ENCODE measurements at places on chromosomes 3 and 15.

GRCh38 chr3:174413062-174413912 is 445.8 kb upstream of the NAALADL2 start:
- DNase-seq: no peak

- DNase-seq: no peak
These were observed 325.1 kb upstream of the CBLB start for GRCh38 chr3:106193876-106194275.

GRCh38 chr3:113193288-113193687 is 18.1 kb upstream of the BOC start:
- no peak for DNase-seq

DNA sequence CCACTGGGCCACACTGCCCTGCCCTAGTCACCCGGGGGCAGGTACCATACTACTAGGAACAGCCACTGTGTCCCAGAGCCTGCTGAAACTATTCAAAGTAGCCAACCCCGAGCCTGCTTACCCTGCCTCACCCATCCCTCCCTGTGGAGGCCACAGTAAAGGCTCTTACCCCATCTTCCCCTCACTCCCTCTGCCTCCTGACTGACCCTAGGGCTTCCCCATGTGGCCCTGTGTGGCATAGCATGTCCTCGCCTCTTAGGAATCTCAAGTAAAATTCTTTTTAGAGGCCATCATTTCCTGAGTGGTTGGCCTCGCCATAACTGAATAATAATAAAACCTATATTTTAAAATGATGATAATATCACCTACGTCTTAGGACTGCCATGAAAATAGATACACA is 112.2 kb upstream of the SLC6A11 start:
- DNase-seq: peak; percentile 1

GRCh38 chr15:60137711-60138396 is 133.7 kb downstream of the FOXB1 start:
- no peak for DNase-seq

- no peak for DNase-seq
These were observed 45.3 kb upstream of the PLCL2 start for GRCh38 chr3:16839271-16840100.

DNA sequence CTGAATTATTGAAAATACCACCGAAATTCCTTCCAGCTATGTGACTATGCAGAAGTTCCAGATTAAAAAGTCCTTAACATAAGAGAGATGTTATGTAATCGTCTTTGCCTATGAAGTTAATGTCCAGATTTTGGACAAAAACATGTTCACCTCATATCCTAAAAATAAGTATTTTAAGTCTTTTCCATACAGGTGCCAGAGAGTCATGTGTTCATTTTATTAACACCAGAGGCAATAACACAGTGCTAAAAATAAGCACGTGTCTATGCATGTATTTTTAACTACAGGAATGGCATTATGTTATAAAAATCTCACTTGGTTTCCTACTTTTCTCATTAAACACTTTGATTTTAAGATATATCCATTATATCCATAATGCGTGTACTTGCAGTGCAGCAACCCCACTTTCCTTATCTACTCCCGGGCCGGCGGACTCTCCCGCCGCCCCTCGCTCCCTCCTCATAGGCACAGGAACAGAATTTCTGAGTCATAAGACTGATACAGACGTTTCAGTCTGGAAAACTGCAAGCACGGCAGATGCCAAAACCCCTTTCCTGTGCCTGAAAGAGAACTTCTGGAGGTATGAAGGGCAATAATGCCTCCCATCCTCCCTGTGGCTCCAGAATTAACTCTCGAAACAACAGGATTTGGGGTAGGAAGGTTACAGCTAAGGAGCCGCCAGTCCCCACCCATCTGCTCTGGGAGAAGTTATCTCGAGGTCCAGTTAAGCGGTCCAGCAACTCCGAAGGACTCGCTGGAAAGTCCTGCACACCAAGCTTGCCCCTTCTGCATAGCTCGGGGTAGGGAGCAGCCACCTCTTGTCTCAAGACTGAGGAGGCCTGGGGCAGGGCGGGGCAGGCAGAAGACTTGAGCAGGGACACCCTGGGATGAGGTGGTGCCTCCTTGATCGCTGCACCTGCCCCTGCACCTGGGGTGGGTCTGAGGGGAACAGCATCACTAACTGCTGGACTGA is 22.3 kb upstream of the PSTPIP1 start:
- DNase-seq: no peak

GRCh38 chr15:100075229-100075628 is 266.5 kb downstream of the ADAMTS17 start:
- no peak for DNase-seq

DNA sequence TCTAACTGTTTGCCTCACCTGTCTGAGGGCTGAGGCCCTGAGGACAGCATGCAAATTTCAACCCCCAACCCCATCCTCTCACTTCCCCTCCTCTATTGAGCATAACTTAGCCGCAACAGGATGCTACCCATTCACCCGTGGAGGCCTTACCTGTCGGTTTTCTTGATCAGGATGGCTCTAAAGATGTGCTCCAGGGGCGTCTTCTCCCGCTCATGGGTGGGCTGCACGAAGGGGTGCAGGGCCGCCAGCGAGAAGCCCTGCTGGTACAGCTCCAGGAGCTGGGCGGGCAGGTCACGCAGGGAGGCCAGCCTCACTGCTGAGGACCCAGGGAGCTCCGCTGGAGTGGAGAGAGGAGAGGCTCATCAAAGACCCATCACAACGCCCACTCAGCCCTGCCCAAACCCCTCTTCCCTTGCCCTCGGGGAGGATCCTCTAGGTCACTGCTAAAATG is 79.8 kb downstream of the RFTN1 start:
- DNase-seq: no peak

- no peak for DNase-seq
These were observed 354.4 kb downstream of the NTRK3 start for GRCh38 chr15:87901926-87902690.

- DNase-seq: no peak
These were observed 23.5 kb upstream of the SLC4A7 start for GRCh38 chr3:27507515-27508266.

DNA sequence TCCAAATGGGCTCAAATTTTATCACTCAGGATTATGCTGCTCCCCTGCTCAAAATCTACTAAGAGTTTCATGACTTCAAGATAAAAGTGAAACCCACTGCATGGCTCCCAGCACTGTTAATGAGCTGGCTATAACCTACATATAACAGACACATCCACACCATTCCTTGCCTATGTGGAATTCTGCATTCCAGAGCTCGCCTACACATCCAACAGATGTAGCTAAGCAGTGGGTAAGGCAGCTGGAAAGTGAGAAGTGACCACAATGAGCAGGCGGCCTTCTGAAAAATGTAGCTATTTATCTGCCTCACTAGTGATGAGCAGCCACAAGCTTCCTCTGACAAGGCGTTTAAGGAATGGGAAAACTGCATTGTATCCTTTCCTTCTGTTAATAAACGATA is 92.0 kb upstream of the TRIM42 start:
- DNase-seq: no peak

DNA sequence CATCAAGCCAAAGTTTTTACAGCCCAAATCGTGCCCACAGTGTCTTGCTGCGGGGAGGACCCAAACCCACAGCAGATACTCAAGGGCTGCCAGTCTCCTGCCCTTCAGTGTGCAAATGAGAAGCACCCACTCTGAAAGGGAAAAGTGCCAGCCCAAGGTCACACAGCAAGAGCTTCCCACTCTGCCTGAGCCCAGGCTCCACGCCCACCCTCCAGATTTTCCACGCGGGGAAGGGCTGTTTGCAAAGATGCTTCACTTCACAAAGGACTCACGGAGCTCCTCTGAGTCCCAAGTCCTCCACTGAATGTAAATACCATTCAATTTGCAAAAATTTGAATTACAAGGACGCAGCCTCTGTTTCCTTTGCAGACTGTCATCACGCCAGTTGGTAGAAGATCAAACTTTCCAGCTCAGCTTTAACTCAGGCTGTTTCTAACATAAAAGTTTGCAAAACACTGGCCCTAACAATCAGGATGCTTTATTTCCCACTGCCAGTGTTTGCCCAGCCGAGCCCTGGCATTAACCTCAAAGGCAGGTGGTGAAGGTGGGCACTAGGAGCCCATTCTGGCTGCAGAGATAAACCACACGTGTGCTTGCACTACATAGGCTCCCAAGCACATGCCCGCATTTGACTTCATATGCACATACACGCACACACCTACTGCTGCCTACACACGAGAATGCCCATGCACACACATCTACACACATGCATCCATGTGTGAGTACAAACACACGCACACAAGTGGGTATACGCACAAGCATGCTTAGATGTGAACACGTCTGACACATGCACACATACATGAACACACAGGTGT is 7.6 kb downstream of the CACNA2D2 start:
- DNase-seq: no peak

DNA sequence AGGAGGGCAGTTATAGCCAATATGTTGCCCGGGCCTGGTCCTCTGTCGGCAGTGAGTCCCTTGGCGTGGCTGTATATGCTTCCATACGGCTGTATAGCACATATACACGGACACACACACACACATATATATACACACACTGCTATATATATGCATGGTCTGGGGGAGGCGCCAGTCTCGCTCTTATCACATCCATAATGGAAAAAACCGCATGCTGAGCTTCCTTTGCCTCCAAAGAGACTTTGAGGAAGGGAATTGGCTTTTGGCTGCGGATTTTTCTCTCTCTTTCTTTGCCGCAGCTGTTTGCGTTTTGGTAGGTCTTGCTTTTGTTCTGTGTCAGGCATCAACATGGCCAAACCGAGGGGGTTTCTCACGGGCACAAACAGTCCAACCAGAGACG is 11.3 kb upstream of the TMEM115 start:
- DNase-seq: peak; percentile 63

DNA sequence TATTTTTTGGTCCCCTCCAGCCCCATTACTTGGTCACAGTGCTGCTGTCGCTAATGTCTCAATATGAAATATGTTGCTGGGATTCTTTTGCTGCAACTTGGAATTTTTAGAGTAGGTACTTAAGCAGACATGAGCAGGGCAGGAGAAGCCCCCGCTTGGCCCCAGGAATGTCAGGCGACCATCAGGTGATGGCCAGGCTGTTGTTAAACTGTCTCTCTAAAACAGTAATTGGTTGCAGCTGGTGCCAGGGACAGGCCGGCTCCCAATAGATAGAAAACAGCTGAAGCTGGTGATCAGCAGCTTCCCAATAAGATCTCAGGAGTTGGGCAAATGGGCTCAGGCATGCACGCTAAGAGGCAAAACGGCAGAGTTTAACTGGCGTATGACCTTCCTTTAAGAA is 329.9 kb upstream of the TBL1XR1 start:
- DNase-seq: no peak

DNA sequence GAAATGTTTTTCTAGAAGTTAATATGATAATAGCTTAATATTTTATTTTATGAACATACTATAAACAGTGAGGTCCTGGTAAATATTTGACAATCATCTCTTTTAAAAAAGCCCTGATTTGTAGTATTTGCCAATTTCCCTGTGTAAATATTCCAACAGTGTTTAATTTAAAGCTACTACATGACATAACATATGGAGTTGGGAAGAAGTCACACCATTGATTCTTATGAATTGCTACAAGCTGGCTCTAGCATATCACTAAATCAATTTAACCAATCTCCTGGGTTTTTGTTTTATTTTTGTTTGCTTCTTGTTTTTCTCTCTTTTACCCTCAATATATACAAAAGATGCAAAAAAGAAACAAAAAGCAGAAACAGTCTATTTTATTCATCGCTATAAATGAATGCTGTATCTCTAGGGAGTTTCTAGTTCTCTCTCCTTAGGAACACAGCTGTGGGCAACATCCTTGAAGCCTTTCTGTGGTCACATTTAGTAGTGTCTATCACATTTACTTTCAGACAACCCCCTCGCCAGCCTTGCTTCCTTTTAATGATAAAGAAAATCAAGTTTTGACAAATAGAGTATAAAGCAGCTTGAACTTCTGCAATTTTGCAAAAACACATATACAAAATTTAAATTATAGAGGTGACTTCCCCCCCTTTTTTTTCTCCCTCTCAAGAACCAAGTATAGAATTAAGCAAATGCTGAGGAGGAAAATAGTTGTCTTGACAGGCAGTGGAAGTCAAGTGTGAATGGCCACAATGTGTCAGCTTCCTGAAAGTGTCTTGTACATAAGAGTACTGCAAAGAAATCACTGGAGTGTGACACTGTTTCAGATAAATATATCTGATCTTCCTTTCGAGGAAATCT is 21.4 kb downstream of the CCR1 start:
- DNase-seq: no peak

- DNase-seq: no peak
These were observed 43.9 kb downstream of the IGF1R start for GRCh38 chr15:98692213-98692612.

DNA sequence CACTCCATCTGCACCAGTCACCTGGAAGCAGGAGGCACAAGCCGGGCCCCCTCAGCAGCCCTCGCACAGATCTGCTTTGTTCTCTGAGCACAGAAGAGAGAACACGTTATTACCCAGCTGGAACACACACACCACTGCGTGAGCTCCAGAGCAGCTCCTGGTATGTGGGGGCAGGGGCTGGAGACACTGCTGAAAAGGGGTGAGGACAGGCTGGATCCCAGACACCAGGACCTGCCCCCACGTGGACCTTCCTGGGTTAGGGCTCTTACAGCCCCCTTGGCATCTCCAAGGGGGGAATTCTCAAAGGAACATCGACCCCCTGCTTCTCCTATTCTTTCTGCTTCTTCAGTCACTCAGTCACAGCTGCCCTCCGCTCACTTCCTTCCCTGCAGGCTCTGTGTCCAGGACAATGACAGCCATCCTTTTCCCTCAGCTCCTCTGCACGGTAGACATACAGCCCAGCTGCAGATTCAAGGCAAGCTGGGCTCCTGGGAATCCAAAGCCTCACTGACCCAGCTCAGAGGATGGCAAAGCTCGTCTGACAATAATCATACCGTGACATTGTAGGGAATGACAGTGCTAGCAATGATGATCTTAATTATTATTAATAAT is 33.7 kb downstream of the PRR20G start:
- no peak for DNase-seq

GRCh38 chr15:83398626-83399025 is 48.5 kb upstream of the SH3GL3 start:
- no peak for DNase-seq

DNA sequence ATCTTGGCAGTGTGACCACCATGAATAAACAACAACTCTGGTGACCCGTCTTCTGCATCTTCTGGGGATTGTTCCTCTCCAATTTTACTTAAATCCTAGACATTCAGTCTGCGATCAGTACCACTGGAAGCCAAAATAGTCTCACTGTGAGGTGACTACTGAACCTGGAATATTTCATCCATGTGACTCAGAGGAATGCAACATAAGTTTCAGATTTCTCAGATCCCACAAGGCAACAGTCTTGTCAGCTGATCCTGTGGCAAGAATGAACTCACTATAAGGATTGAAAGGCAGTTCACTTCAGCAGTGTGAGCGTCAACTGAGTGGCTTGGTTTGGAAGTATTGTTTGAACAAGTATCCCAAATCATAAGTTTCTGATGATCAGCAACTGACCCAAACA is 13.2 kb downstream of the NSUN3 start:
- no peak for DNase-seq

DNA sequence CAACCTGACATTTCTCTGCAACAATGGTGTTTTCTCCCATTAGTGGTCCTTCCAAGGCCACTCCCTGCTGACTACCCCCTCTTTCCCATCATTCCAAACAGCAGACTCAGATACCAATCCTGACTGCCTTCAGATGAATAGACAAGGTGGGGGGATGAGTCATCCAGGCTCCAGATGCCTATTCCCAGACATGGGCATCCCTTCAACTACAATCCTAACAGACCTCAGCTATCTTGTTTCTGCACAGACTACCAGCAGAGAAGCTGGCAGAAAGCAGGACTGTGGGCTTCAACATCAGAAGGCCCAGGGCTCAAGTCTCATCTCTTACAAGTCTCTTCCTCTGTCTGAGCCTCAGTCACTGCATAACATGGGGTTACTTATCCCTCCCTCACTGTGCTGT is 2.2 kb downstream of the RBP1 start:
- no peak for DNase-seq

GRCh38 chr3:50008931-50009330 is 69.0 kb downstream of the RBM6 start:
- DNase-seq: no peak
